GM04504 (cell line): ENCODE measurements at places on chromosomes 11 and 22.

DNA sequence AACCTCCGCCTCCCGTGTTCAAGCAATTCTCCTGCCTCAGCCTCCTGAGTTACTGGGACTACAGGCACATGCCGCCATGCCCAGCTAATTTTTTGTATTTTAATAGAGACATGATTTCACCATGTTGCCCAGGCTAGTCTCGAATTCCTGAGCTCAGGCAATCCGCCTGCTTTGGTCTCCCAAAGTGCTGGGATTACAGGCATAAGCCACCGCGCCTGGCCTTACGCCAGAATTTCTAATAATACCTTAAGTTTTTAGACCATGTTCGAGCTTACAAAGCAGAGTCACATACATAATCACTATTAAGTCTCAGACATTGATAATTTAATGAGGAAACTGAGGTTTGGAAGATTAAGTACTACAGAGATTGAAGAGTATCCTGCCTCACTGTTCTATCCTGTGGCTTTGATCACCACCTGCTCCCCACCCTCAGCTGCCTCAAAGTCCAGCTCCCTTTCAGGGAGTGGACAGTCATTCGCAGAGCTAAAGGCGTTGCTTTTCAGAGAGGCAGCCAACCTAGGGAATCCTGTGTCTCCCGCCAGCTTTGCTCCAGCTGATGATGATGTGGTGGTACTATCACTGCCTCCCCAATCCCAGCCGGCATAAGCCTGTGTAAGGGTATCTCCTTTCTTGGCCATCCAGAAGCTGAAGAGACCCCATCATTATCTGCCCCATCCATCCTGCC is 7.7 kb downstream of the UBASH3B start:
- no peak for DNase-seq

DNA sequence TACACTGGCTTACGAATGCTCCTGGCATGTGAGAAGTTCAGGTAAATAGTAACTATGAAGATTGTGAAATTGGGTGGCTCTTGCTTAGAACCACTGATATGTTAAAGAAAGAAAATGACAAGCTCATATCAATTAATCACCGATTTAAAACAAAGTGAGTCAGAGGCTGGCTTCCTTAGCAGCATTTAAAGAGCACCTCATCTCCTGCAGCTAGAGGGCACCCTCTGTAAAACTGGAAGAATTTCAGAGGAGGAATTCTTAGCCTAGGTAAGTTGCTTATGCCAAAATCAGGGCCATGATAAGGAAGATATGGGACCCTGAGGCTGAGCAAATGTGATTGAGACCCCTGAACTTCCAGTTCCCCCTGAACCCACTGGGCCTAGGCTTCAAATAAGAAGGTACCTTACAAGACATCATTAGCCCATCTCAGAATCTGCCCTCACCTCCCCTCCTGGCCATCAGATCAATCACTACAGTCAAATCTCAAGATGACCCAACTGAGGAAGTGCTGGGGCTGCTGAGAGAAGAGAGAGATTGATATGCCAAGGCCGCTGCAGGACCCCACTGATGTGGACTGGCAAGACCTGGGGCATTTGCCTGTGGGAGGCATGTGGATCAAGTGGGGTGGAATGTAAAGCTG is 8.6 kb upstream of the CD3E start:
- no peak for DNase-seq

GRCh38 chr11:131446590-131447275 is 76.3 kb downstream of the NTM start:
- no peak for DNase-seq

DNA sequence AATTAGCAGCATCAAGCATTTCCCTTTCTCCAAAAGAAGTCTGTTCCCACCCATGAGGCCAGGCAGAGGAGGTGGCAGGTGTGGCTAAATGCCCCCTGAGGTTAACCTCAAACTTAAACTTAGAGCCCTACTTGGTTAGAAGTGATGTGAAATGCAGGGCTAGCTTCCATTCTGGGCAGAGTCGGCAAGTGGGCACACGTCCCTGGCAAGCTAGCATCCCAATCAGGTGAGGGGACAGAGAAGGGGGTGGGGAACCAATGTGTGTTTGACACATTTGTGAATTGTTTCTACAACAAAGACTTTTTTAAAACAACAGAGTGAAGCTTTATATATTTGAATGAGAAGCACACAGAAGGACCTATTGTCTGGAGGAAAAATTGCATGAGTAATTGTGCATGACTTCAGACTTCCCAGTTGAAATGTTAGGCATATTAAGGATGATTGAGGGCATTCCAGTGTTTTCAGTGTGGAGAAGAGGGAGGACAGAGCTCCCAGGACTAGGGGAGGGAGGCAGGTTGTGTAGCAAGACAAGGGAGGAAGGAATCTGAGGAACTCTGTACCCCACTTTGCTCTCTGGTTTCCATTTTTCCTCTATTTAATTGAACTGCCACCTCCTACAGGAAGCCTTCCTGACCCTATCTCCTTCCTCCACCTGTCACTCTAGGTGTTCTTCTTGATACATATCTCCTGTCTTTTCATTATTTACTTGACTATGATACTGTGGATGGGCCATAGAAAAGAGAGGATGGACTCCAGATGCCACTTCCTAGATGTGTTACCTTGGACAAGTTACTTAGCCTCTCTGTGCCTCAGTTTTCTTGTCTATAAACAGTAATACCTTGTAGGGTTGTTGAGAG is 83.3 kb upstream of the PICALM start:
- no peak for DNase-seq

DNA sequence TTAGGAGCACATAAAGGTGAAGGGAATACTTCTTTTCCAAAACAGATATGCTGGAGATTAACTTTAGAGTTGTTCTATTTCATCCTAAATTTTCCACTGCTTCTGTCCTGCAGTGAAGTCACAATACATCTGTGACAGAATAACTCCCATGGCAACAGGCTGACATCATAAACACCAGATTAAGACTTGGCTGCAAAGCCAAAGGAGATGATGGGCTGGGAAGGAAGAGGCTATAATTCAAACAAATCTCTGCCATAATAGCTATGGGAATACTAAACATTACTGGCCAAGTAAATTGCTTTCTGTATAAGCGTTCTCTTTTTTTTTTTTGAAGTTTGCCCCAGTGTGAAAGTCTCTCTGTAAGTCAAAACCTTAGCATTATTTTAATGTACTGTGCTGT is 107.7 kb downstream of the CADM1 start:
- no peak for DNase-seq

GRCh38 chr22:35660291-35661127 is 12.3 kb downstream of the APOL6 start:
- DNase-seq, result no peak

- DNase-seq, result no peak
Observed at GRCh38 chr22:25120093-25120561, 79.5 kb upstream of the CRYBB3 start.

GRCh38 chr11:92311616-92312449 is 87.2 kb downstream of the FAT3 start:
- no peak for DNase-seq

DNA sequence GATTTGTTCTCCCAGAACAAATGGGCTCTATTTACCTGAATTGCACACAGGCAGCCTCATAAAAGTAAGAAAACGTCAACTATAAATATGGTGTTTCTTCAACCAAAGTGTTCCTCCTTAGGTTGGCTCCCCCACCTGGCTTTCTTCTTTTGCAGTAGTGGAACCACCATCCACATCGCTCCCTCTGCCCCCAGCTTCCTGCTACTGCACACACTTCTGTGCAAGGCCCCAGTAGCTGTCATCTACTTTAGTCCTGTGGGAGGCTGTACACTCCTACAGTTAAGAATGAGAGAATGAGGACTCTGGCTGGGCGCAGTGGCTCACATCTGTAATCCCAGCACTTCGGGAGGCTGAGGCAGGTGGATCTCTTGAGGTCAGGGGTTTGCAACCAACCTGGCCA is 89.5 kb downstream of the BMAL1 start:
- no peak for DNase-seq

GRCh38 chr11:115042002-115042401 is 363.7 kb downstream of the NXPE2 start:
- no peak for DNase-seq

GRCh38 chr11:42647993-42648392 is 663.8 kb upstream of the API5 start:
- DNase-seq, result no peak

GRCh38 chr11:2779499-2779980 is 79.7 kb upstream of the KCNQ1OT1 start:
- no peak for DNase-seq

GRCh38 chr11:48083421-48083820 is 103.1 kb downstream of the PTPRJ start:
- no peak for DNase-seq

DNA sequence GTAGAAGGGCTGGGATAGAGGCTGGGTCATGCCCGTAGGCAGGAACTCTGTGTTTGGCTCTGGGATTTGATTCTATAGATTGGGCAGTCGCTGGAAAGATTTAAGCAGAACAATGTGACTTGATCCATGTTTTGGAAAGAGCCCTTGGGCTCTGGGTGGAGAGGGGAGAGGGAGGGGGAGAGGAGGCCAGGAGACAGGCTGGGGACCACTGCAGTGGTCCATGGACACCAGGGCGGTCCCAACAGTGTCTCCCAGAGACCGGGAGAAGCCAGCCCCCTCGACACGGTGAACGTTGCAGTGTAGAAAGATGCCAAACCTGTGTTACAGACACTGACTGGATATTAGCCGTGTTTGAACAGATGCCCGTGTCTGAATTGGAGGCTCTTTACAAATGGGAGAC is 19.5 kb downstream of the PVALB start:
- no peak for DNase-seq

GRCh38 chr11:117022526-117022925 is 75.7 kb downstream of the SIK3 start:
- no peak for DNase-seq

- no peak for DNase-seq
Observed at GRCh38 chr11:133029107-133029506, 503.2 kb downstream of the OPCML start.

DNA sequence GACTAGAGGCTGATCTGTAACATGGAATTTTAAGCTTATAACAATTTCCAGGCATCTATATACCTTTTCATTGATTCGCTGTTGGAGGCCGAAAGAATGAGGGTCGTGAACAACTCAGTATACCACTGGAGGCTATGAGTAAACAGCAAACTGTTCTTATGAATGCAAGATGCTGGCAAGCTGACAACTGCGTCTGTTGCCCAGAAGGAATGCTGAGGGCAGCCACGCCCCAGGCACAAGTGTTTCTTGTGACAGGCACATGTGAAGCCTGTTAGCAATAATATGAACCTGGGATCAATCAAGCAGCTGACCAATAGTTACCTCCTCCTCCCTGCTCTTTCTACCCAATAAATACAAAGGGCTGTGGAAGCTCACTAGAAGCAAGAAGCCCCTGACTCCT is 15.3 kb downstream of the RTCB start:
- DNase-seq, result peak; percentile 32

DNA sequence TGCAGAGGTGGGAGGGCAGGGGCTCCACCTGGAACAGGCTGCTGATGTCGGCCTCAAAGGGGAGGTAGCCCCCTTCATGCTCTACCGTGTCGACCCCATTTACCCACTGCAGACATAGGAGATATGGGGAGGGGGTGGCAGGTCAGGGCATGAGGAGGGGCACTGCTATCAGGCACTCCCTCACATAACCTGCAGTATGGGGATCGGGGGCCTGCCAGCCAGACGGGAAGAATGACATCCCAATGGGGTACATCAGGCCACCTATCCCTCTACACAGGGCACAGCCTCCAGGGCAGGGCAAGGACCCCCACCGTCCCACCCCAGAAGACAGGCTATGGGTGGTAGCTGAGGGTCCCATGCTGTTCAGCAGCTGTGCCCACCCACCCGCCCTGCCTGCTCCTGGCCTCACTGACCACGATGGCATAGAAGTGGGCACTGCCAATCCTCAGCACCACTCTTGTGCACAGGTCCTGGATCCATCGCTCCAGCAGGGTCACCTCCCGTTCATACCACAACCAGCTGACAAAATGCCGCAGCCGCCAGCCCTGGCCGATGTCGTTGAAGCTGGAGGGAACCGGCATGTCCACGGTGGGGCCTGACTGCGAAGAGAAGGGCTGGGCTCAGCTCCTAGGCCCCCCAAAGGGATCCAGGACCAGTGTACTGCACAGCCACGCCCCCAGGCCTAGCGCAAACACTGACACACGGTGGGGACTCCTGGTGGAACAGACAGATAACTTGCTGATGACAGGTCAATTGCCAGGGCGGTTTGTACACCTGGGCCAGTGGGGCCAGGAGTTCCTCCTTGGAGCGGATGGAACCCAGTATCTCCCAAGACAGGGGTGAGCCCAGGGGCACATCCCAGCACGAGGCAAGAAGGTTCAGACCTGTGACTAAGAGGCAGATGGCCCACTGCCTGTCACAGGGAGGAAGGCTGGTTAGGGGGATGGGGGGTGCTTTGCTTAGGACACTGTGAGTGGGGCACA is 24.1 kb downstream of the RGL4 start:
- DNase-seq, result no peak

- DNase-seq, result no peak
Observed at GRCh38 chr11:44221456-44221855, 88.5 kb downstream of the ALX4 start.

DNA sequence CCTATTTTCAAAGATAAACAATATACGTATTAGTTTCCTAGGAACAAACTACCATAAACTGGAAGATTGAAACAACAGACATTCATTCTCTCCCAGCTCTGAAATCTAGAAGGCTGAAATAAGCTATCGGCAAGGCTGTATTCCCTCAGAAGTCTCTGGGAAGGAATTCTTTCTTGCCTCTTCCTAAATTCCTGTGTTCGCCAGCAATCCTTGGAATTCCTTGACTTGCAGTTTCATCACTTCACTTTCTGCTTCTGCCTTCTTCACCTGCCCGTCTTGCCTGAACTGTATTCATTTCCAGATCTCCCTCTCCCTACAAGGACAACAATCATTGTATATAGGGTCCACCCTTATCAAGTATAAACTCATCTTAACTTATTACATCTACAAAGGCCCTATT is 17.7 kb upstream of the PRDM10 start:
- DNase-seq, result no peak

DNA sequence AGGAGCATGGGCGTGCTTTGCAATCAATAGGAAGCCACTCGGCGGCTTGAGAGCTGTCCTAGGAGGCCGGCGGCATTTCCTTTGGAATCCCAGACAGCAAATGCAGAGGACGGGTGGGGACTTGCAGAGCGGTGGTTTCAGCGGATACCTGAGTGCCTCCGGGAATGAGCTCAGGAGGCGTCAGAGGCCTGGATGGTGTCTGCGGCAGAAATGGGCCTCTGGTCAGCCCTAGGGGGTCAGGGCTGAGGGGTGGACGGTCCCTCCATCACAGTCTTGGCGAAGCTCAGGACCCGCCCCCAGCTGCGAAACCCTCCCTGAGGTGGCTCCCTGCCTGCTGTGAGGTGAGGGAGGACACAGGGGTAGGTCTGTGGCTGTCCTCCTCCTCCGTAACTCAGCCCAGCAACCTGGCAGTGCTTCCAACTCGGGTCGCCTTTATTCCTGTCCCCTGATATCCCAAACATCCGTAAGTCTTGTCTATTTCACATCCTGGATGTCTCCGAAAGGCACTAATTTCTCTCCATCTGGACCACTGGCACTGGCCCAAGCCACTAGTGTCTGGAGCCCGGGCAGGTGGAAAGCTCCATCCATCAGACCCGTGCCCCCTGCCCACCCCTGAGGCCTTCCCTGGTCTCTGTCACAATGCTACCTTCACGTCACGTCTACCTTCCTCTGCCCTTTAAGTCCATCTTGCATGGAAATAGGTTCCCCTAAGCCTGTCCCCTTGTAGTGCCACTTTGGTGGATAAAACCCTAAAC is 686.6 kb downstream of the BRD1 start:
- DNase-seq, result no peak
